ENCODE measurements at places on chromosomes 7 and 10.

- no peak for DNase-seq
These were observed 8.0 kb downstream of the COA1 start for GRCh38 chr7:43721193-43721806.

- DNase-seq, result no peak
These were observed 36.8 kb downstream of the CHST3 start for GRCh38 chr10:72001033-72001395.

DNA sequence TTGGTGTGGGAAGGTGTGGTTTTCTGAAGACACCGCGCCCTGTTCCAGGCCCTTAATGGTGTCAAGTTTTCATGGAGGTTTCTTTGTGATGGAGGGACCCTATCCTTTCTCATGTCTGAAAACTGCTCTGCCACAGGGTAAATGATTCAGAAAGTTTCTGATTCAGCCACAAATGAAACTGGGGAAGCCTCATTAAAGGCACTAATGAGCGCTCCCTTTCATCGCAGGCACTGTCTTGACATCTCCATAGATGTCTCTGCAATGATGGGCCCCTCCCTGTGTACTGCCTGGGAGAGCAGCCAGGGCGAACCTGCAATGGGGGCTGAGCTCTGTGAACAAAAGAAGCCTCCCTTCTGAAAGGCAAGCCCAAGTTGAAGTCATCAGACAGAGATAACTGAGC is 355.3 kb downstream of the PRPF18 start:
- DNase-seq, result no peak

- DNase-seq, result no peak
These were observed 15.9 kb downstream of the TTYH3 start for GRCh38 chr7:2647594-2648172.

DNA sequence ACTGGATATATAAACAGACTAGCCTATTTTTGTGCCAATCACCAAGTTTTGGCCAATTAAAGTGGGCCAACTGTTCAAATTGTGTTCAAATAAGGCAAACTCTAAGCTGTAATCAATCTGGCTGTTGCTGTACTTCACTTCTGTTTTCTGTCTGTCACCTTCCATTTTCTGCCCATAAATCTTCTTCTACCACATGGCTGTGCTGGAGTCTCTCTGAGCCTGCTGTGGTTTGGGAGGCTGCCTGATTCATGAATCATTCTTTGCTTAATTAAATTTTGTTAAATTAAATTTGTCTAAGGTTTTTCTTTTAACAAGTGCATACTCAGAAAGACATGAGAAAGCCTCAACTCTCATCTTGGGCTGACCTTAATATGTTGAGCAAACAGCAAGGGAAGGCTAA is 172.6 kb upstream of the VIPR2 start:
- no peak for DNase-seq

- no peak for DNase-seq
These were observed 174.6 kb upstream of the PLPP4 start for GRCh38 chr10:120282421-120282820.

DNA sequence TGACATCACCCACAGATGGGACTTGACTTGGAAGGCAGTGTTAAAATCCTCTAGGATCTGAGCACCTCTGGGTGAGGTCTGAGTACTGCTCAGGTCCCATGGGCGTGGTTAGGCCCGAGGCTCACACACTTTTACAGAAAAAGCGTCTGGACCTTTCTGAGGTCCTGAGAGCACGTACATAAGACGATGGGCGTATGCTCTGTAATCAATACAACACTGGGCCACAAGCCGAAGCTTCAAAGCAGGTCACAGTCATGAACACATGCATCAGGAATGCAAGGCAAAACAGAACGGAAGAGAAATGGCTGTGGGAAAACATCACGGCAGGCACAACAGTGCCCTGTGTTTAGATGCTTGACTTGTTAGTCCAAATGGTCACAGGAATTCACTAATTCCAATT is 112.2 kb downstream of the LARP4B start:
- no peak for DNase-seq

DNA sequence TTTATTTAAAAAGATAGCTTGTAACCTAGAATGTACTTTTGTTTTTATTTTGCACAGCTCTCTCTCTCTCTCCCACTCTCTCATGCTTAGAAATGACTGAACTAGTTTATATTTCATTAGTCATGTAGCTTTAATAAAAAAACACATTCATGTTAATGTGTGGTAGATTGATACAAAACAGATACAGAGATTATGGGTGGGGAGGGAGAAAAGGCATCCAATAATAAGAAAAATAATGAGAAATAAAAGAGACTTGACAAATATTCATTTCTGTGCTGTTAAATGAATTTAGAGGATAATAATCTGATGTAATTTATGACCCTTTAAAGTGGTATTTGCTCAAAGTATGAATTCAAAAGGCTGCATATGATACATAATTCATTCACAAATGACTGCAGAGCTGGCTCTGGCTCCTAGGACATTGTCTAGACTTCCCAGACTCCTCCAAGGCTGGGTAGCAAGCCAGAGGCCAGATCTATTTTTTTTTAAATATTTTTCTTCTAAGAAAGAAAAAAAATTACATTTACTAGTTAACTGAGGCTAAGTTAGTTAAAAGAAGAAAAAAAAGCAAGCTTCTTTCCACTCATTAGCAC is 105.7 kb upstream of the DNAJB12 start:
- no peak for DNase-seq

DNA sequence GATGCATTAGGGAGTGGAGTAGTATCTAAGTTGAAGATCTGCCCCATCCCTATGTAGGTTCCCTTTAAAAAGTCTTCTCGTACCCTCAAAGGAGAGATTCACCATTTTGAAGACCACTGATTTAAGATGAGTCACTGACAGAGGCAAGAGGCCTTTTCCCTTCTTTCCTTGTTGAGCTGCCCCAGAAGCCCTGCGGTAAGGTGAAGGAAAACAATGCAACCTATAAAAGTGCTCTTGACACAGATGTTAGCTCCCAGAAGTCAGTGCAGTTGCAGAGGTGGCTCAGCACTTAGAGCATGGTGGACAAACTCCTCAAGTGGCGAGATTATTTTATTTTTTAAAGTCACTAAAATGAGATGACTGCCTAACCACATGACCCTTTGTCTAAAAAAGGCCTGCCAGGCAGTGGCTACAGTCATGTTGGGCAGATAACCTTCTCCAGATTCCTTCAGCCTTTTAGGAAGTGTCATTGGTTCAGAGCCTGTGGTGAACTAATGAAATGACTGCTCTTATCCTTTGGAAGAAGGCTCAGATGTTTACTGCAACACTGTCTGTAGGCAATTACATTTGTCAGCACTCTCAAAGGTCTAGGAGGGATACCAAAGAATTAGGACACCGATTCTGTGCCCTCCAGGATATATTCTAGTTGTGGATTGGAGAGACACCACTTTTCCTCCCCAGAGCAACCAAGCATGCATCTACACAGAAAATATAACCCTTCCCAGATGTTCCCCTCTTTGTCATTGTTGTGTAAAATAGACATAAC is 88.7 kb downstream of the ARID5B start:
- DNase-seq, result no peak

All from SJSA1 (cell line).